ENCODE measurements at places on chromosomes 7 and 10.

DNA sequence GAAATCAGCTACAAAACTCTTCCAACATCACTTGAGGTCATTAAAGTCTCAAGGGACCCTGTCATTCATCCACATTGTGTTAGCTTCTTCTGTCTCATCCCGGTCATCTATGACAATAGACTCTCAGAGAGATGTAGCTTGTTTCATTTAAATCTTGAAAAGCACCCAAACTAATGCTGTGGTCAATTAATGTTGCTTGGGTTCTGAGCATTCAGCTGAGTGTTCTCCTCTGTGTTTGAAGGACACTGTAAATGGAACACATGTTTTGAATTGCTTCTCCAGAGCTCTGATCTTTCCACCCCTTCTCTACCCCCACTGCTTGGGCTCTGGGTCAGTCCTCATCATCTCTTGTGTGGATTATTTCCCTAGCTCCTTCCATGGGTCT, 19.6 kb upstream of the ADD3 start:
- peak overlapping the region; percentile 4 for H3K4me3 ChIP-seq
- no peak for DNase-seq
- H3K36me3 ChIP-seq = no peaks in the 10 kb centered on the region
- no peaks in the 10 kb centered on the region for H3K27me3 ChIP-seq
- H3K27ac ChIP-seq = no peak overlapping the region

DNA sequence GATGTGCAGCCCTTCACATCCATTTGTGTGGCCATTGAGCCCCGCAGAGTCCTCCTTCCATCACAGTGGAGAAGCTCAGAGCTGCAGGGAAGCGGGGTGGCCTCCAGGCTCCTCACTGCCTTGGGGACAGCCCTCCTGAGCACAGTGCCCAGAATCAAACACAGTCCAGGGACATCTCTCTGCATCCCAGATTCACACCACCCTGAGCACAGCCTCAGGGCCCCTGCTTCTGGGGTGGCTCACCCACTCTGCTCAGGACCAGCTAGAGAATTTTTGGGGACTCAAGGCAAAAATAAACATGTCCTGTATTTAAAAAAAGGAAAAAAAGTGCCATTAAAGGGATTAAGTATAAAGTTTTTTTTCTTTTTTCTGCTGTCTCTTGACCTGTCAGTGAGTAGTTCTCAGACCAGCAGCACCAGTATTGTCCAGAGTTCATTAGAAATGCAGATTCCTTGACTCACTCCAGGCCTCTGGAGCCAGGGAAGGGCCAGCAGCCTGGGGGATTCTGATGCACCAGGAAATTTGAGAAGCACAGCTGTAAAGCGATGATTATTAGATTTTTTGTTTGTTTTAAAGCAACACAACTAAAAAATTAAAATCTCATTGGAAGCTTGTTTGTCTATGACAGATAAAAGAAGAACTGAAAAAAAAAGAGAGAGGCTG, 61.6 kb downstream of the ARHGAP22 start:
- no peak for DNase-seq
- peaks cover 10% of the 10 kb centered on the region for H3K36me3 ChIP-seq
- no peaks in the 10 kb centered on the region for H3K27me3 ChIP-seq

- peaks cover 3% of the 10 kb centered on the region for H3K4me1 ChIP-seq
- DNase-seq = peak; percentile 35
- no peaks in the 10 kb centered on the region for H3K27me3 ChIP-seq
- no peaks in the 10 kb centered on the region for H3K36me3 ChIP-seq
- no peak overlapping the region for H3K4me3 ChIP-seq
- H3K27ac ChIP-seq = no peak overlapping the region
Measured at GRCh38 chr10:93999401-93999851, 5.7 kb downstream of the PLCE1 start.

GRCh38 chr10:110735620-110736027, 91.5 kb downstream of the RBM20 start:
- H3K36me3 ChIP-seq = no peaks in the 10 kb centered on the region
- no peak for DNase-seq
- H3K4me1 ChIP-seq = peaks cover 2% of the 10 kb centered on the region
- peaks cover 67% of the 10 kb centered on the region for H3K27me3 ChIP-seq

- no peaks in the 10 kb centered on the region for H3K36me3 ChIP-seq
- no peak overlapping the region for H3K4me3 ChIP-seq
- no peak for DNase-seq
- H3K27me3 ChIP-seq = no peaks in the 10 kb centered on the region
- H3K4me1 ChIP-seq = no peaks in the 10 kb centered on the region
Measured at GRCh38 chr7:115637128-115637527, 393.4 kb downstream of the TFEC start.

GRCh38 chr10:114874827-114875411, 53.3 kb downstream of the FHIP2A start:
- H3K27ac ChIP-seq = peak overlapping the region; percentile 57
- DNase-seq = peak; percentile 82
- H3K4me3 ChIP-seq = no peak overlapping the region
- H3K4me1 ChIP-seq = peaks cover 3% of the 10 kb centered on the region
